Astrocyte of the cerebellum (primary cell): ENCODE measurements at places on chromosomes 7 and 10.

- no peak for DNase-seq
Measured at GRCh38 chr10:103049237-103049636, 131.1 kb downstream of the CNNM2 start.

DNA sequence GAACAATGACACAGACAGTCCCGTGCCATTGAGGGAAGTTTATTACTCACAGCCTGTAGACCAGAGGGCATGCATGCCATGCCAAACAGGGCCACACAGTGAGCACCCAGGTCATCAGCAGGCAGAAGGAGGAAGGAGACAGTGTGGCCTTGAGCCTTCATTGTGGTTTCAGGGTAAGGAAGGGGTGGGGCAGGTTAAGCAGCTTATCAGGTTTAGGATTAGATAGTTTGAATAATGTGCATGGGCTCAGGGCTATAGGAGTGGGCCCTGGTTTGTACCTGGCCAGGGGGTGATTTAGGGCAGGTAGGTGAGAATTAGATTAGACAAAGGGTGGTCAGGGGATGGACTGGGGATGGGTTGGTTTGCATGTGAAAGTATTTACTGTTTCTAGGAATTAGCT, 67.9 kb downstream of the ADCY1 start:
- DNase-seq = no peak

- no peak for DNase-seq
Measured at GRCh38 chr10:124494046-124494807, 32.6 kb downstream of the LHPP start.

- no peak for DNase-seq
Measured at GRCh38 chr10:108450280-108450679, 1285.8 kb upstream of the SORCS1 start.

- DNase-seq = no peak
Measured at GRCh38 chr7:137519947-137520346, 176.4 kb upstream of the PTN start.

GRCh38 chr10:11612021-11613001, 861 bp upstream of the USP6NL start:
- DNase-seq = no peak

GRCh38 chr10:28928484-28928883, 251.2 kb downstream of the BAMBI start:
- DNase-seq = no peak

- DNase-seq = peak; percentile 15
Measured at GRCh38 chr7:18356191-18356645, 139.3 kb upstream of the HDAC9 start.

- no peak for DNase-seq
Measured at GRCh38 chr7:35792472-35792871, 8.4 kb upstream of the SEPTIN7 start.

DNA sequence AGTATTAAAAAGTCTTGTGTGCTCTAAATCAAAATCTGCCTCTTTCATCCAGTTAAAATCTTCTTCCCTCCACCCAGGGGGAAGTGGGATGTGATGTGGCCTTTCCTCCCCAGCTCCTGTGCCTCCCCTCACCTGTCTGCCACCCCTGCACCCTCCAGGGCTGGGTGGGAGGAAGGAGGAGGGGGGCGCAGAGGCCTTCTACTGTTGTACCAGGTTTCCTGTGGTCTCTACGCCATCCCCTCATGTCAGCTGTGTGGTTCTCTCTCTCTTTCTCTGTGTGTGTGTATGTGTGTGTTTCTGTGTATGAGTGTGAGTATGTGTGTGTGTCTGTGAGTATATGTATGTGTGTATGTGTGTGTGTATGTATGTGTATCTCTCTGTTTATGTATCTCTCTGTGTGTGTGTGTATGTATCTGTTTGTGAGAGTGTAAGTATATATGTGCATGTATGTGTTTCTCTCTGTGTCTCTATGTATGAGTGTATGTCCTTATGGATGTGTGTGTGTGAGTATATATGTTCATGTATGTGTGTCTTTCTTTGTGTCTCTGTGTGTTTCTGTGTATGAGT, 45.5 kb upstream of the C10orf71 start:
- no peak for DNase-seq

DNA sequence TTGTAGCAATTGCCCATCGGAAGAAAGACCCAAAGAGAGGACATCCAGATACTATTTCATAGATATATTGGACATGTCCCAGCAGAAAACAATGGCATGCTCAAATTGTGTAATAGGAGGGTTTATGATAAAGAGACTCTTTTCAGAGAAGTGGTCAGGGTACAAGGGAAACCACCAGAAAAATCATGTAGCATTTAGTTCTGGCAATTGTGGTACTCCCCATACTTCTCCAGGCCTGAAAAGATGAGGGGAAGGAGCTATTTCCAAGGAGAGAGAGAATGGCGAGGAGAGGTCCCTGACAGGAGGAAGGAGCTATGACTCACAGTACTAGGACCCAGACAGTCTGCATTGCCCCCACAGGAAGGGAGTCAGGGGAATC, 68.4 kb upstream of the ADO start:
- DNase-seq = no peak

DNA sequence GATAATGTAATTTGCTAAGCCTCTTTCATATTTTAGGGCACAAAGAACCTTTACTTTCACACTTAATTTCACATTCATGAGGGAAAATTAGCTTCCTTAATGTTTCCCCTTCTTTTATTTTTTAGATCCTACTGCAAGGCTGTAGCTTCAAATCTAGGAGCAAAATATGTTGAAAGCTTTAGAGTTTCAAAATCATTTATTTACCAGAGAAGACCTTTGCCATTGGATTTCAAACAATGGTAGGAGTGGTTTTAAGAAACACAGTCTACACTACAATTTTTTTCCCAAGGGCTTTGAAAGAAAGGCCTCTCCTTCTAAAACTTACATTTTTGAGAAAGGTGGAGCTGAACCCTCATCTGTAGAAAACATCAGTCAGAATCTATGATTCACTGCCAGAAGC, 43.3 kb upstream of the MEOX2 start:
- no peak for DNase-seq

- no peak for DNase-seq
Measured at GRCh38 chr10:128525444-128525843, 399.2 kb upstream of the MKI67 start.

- no peak for DNase-seq
Measured at GRCh38 chr7:135160098-135160857, 10.2 kb downstream of the CYREN start.

DNA sequence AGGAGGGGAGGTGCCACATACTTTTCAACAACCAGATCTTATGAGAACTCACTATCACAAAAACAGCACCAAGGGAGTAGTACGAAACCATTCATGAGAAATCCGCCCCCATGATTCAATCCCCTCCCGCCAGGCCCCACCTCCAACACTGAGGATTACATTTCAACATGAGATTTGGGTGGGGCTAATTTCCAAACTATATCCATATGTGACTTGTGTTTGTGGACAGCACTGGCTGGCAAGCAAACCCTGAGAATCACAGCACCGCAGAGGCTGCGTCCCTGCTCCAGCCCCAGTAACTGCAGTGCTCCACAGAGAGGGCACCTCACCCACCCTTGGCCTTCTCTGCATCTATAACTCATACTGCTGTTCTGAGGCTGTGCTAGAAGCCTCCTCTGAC, 211.2 kb upstream of the PODXL start:
- no peak for DNase-seq
